ENCODE measurements at places on chromosomes 13 and 19. TPM values are rescaled to one million over a fixed set of nuclear protein-coding genes. Genes with fewer than 3 reads are reported as not detected.

GRCh38 chr13:97385146-97385545 is 48.8 kb upstream of the RAP2A start:
- no peak for DNase-seq

- no peak for DNase-seq
These were observed 245.9 kb downstream of the ITGBL1 start for GRCh38 chr13:101698400-101698799.

GRCh38 chr13:20721454-20722357 is 18.2 kb downstream of the IL17D start:
- peak; percentile 38 for DNase-seq

DNA sequence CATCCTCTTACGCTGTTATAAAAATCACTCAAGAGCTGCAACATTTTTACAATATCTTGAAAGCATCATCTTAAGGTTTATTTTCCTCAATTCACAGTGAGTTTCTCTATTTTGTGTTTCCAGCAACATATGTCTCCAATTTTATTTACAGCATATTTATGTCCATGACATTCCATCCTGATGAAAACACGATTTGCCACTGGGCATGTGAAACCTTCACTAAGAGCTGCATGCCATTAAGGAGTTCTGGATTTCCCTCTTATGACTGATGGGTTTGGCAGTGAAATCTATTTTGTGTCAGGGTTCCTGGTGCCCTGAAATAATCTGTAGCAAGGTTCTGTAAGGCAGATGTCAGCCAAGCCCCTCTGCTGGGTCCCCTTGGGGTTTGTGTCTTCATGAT is 527.6 kb upstream of the KLF12 start:
- DNase-seq = no peak

- DNase-seq = peak; percentile 84
These were observed 12.4 kb downstream of the SNRNP70 start for GRCh38 chr19:49097453-49098288.

DNA sequence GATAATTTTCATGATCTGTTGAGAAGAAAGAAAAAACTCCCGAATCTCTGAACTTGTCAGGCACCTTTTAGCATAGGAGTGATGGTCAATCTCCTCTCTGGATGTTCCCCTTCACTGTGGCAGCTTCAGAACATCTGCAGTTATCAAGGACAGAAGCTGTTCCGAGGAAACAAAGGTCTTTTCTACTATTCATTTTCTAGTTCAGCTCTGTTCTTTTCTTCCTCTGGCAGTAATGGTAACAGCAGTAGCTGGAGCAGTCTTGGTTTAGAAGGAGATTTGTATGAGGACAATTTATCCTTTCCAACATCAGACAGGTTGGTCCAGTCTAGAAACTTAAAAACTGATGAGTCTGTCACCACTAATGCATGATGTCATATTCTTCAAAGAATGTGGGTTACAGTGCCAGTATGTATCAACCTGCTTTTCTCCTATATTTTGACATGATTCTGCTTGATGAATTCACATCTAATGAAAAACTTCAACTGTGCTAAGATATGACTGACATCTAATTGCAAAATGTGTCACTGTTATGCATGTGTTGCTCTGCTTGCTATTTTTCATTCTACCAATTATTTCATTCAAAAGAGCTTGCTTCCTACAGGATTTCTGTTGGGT is 41.0 kb downstream of the AKAP11 start:
- no peak for DNase-seq

Gene CEACAM3
- 0.14 TPM for polyA plus RNA-seq

Gene CPT1C
- 0.19 TPM for polyA plus RNA-seq

Gene MYPOP
- polyA plus RNA-seq = 5.7 TPM
